ENCODE measurements at places on chromosomes 11 and 22. TPM values are rescaled to one million over a fixed set of nuclear protein-coding genes. Genes with fewer than 3 reads are reported as not detected.

DNA sequence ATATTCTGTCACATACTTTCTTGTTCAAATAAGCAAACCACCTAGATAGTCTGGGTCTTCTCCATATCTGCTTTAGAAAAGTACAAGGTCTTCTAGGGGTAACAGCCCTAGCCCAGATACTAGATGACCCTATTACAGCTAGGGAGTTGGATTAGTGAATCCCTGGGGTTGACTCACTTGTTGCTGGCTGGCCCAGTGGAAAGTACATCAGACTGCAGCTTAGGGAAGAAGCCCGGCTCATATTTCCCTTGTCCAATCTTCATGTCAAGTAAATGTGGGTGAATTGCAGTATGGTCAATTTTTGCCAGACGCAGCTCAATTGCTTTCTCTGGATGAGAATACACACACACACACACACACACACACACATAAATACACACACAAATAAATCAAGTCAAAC is 79.1 kb upstream of the SCUBE2 start:
- no peaks in the 10 kb centered on the region for H3K27me3 ChIP-seq
- H3K27ac ChIP-seq: no peak overlapping the region
- H3K36me3 ChIP-seq: peaks cover 34% of the 10 kb centered on the region
- no peak for DNase-seq
- H3K4me3 ChIP-seq: no peak overlapping the region

GRCh38 chr11:78080084-78080817 is 589 bp upstream of the NDUFC2 start:
- peak overlapping the region; percentile 91 for H3K4me3 ChIP-seq
- no peaks in the 10 kb centered on the region for H3K27me3 ChIP-seq
- H3K36me3 ChIP-seq: peaks cover 14% of the 10 kb centered on the region
- H3K4me1 ChIP-seq: peaks cover 36% of the 10 kb centered on the region
- peak overlapping the region; percentile 88 for H3K27ac ChIP-seq

- H3K4me3 ChIP-seq: no peak overlapping the region
- no peaks in the 10 kb centered on the region for H3K36me3 ChIP-seq
- no peak for DNase-seq
- H3K4me1 ChIP-seq: no peaks in the 10 kb centered on the region
- H3K27me3 ChIP-seq: peaks cover 9% of the 10 kb centered on the region
Observed at GRCh38 chr11:129423426-129423825, 47.8 kb downstream of the BARX2 start.

DNA sequence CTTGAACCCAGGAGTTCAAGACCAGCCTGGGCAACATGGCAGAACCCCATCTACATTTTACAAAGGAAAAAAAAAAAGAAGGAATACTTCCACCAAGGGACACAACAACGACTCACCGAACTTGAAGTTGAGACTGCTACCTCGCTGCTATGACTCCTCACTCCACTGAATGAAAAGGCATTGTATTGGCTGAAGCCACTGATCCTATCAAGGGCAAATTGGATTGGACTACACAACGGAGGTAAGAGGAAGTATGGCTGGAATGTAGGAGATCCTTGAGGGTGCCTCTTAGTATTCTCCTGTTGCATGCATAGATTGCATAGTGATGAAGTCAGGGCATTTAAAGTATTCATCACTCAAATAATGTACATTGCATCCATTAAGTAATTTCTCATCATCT is 97.9 kb downstream of the CWF19L2 start:
- no peak for DNase-seq
- H3K4me3 ChIP-seq: no peak overlapping the region
- H3K27ac ChIP-seq: no peak overlapping the region
- no peaks in the 10 kb centered on the region for H3K27me3 ChIP-seq

GRCh38 chr11:65558002-65558929 is at the start of gene LTBP3:
Gene LTBP3 (minus strand): TSS chr11:65558359. CDS start chr11:65557959, 400 bp downstream.
- H3K4me3 ChIP-seq: peak within 1 kb of the TSS; percentile 87
- H3K27me3 ChIP-seq: no peaks in the 10 kb centered on the region
- no peaks in the 10 kb centered on the region for H3K36me3 ChIP-seq
- peaks cover 60% of the 10 kb centered on the region for H3K4me1 ChIP-seq
- H3K27ac ChIP-seq: peak within 1 kb of the TSS; percentile 90

DNA sequence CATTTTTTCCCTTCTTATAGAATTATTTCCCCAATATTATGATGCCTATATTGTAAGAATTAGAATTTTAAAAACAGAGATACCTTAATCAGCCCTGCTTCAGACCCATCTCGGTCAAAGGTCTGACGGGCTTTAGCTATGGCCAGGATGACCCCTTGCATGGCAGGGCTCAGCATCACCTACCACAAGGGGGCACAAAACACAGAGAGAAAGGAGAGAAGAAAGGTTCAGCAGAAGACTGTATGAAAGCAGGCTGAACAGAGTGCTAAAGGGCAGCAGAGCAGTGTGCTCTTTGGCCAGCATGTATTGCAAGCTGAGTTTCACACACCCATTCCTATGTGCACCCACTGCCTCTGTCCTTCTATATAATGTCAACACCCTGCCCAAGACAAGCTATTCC is 26.8 kb downstream of the CLDN25 start:
- no peaks in the 10 kb centered on the region for H3K4me1 ChIP-seq
- peak; percentile 17 for DNase-seq
- H3K36me3 ChIP-seq: peaks cover 23% of the 10 kb centered on the region
- no peak overlapping the region for H3K4me3 ChIP-seq
- H3K27ac ChIP-seq: no peak overlapping the region

DNA sequence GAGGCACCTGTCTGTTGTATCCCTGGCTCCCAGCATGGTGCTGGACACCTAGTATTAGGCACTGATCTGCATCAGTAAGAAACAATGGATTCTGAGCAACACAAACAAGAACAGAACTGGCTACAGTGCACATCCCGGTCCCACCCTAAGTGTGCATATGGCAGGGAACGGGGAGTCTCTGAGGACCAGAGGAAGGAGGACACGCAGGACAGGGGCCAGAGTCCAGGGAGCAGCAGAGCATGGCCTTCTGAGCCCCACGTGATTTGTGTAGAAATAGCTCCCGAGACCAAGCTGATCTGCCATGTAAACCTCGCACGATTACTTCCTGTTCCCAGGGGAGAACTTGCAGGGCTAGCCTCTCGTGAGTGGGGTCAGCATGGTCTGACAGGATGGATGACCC is 12.7 kb upstream of the SNX32 start:
- no peak overlapping the region for H3K27ac ChIP-seq
- no peak overlapping the region for H3K4me3 ChIP-seq
- H3K27me3 ChIP-seq: no peaks in the 10 kb centered on the region
- H3K4me1 ChIP-seq: peaks cover 17% of the 10 kb centered on the region
- DNase-seq: no peak

- peaks cover 28% of the 10 kb centered on the region for H3K4me1 ChIP-seq
- DNase-seq: no peak
- no peaks in the 10 kb centered on the region for H3K27me3 ChIP-seq
Observed at GRCh38 chr22:19615001-19615461, 90.8 kb upstream of the CLDN5 start.

GRCh38 chr11:33692013-33692504 is 8.6 kb downstream of the C11orf91 start:
- H3K27ac ChIP-seq: no peak overlapping the region
- H3K27me3 ChIP-seq: peaks cover 6% of the 10 kb centered on the region
- DNase-seq: no peak
- H3K36me3 ChIP-seq: no peaks in the 10 kb centered on the region

DNA sequence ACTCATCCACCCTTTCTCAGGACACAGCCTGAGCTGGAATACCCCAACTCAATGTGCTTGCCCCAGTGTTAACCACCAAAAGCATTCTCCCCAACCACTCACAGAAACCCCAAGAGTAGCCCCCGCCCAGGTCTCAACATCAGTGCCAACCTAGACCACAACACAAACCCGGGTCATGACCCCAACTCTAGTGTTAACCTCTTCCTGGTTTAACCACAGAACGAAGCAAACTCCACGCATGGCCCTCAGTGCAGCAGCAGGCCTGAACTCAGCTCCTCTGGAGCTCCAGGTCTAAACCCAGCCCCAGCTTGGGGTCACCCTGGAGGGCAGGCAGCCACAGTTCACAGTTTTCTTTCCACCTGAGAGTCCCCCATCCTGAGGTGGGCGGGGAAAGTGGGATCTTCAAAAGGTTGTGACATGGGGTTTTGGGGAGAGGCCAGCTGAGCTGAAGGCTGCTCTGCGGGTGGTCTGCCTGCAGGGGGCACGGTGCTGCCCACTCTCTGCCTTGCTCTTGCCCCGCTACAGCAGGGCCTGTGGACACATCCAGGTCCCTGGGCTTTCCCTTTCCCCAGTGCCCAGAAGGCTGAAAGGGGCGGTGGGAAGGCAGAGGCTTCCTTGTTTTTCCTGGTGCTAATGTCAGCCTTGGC is 37.9 kb downstream of the NECTIN1 start:
- peaks cover 2% of the 10 kb centered on the region for H3K27me3 ChIP-seq
- DNase-seq: peak; percentile 71
- peaks cover 20% of the 10 kb centered on the region for H3K4me1 ChIP-seq
- no peaks in the 10 kb centered on the region for H3K36me3 ChIP-seq
- no peak overlapping the region for H3K4me3 ChIP-seq

GRCh38 chr11:24866743-24867142 is 369.9 kb downstream of the LUZP2 start:
- no peaks in the 10 kb centered on the region for H3K4me1 ChIP-seq
- no peak overlapping the region for H3K27ac ChIP-seq
- no peak for DNase-seq
- H3K36me3 ChIP-seq: no peaks in the 10 kb centered on the region
- H3K27me3 ChIP-seq: no peaks in the 10 kb centered on the region
- no peak overlapping the region for H3K4me3 ChIP-seq

DNA sequence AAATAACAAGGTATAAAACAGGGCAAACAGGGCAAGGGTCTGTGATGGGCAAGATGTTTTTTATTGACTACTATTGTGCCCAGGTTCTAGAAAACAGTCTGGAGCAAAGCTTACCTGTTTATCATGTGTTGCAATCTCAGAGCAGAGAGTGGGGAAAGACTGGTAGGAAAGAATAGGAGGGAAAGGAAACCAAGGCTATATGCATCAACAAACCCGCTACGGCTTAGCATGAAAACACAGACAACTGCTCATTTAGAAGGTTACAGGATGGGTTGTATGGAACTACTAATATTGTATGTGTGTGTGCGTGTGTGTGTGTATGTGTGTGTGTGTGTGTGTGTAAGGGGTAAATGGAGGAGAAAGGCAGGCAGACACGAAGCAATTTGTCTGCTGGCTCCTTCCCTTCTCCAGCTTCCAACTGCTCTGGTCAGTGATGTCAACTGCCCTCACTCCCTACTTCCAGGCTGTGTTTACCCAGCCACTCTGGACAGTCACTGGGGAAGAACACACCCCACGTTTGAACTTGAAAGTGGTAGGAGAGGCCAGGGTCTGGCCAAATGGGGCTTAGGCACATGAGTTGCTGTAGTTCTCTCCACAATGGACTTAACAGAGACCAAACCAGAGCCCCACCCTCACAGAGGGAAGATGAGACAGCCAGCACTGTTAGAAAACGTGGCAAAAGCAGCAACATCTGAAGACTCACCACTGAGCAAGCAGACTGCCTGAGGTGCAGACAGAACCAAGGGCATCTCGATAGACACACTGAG is 47.0 kb downstream of the GAB2 start:
- no peaks in the 10 kb centered on the region for H3K4me1 ChIP-seq
- H3K4me3 ChIP-seq: no peak overlapping the region
- no peaks in the 10 kb centered on the region for H3K27me3 ChIP-seq
- DNase-seq: no peak
- no peaks in the 10 kb centered on the region for H3K36me3 ChIP-seq

DNA sequence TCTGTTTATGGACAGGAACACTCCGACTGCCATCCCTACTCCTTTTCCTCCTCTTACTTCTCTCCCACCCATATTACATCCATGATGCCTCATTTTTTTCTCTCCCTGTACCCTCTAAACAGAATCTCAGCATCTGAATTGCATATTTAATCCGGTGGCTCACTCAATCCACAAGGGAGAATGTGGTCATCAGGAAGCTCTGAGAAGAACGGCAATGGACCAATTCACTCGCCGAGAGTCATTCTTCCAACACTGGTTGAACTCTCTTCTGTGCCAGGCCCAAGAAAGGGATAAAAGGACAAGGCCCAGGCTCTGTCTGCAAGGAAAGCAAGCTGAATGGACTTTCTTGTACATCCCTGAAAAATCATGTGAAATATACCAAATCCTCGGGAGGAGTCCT is 15.9 kb downstream of the MAP6 start:
- H3K27me3 ChIP-seq: peaks cover 8% of the 10 kb centered on the region
- H3K36me3 ChIP-seq: no peaks in the 10 kb centered on the region
- no peak overlapping the region for H3K27ac ChIP-seq
- no peak for DNase-seq
- H3K4me3 ChIP-seq: no peak overlapping the region

GRCh38 chr11:94717667-94718066 is 50.5 kb upstream of the AMOTL1 start:
- H3K27ac ChIP-seq: no peak overlapping the region
- no peak overlapping the region for H3K4me3 ChIP-seq
- H3K36me3 ChIP-seq: no peaks in the 10 kb centered on the region
- H3K27me3 ChIP-seq: peaks cover 21% of the 10 kb centered on the region
- no peak for DNase-seq
- no peaks in the 10 kb centered on the region for H3K4me1 ChIP-seq

DNA sequence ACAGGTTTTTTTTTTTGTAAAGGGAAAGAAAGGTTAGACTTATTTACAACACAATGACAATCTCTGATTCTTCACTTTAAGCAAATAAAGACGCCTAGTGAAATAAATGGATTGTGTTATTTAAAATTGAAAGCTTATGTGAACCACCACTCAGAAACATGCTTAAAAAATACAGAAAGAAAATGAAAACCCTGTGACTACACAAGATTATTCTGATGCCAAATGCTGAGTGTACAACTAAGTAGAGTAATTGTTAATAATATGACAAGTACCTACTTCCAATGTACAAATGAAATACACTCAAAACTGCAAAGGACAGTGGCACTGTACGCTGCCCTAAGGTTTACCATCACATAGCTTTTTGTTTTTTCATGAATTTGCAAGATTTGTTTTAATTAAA is 1.0 kb downstream of the BLID start:
- peaks cover 1% of the 10 kb centered on the region for H3K27me3 ChIP-seq
- no peak overlapping the region for H3K4me3 ChIP-seq
- H3K36me3 ChIP-seq: no peaks in the 10 kb centered on the region
- no peaks in the 10 kb centered on the region for H3K4me1 ChIP-seq
- no peak overlapping the region for H3K27ac ChIP-seq

- no peak overlapping the region for H3K27ac ChIP-seq
- H3K4me3 ChIP-seq: no peak overlapping the region
- H3K36me3 ChIP-seq: no peaks in the 10 kb centered on the region
- DNase-seq: no peak
- H3K27me3 ChIP-seq: no peaks in the 10 kb centered on the region
Observed at GRCh38 chr11:88779577-88779976, 286.2 kb downstream of the GRM5 start.

DNA sequence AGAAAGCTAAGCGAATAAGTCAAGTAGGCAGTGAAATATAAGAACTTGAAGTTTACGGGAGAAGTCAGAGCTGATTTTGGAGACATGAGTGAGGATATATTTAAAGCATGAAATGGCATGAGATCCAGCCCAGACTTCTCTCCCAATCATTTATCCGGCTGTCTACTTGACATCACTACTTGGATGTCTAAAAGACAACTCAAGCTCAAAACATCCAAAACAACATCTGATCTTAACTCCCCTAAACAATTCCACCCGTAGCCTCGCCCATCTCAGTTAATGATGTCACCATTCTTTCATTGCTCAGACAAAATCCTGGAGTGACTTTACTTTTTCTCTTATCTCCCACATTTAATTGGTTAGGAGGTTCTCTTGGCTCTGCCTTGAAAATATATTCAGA is 44.5 kb downstream of the WEE1 start:
- H3K27ac ChIP-seq: no peak overlapping the region
- H3K27me3 ChIP-seq: no peaks in the 10 kb centered on the region
- no peak overlapping the region for H3K4me3 ChIP-seq
- H3K4me1 ChIP-seq: peaks cover 29% of the 10 kb centered on the region

The MAML2 gene
- total RNA-seq: 11.8 TPM

The STX3 gene
- total RNA-seq: 9.5 TPM

The BIK gene
- 3.3 TPM for total RNA-seq

The NAV2 gene
- total RNA-seq: 0.36 TPM

The HEPACAM gene
- 0.11 TPM for total RNA-seq

The MGAT3 gene
- total RNA-seq: 1.9 TPM

The MRGPRF gene
- total RNA-seq: not detected

The SCT gene
- total RNA-seq: not detected

The SLC25A18 gene
- not detected for total RNA-seq

All from activated CD8-positive, alpha-beta T cell treated with anti-CD3 and anti-CD28 coated beads for 36 hours (primary cell).